Peyer's patch (tissue), 4 donors: ENCODE measurements at places on chromosomes 16 and 17. TPM values are rescaled to one million over a fixed set of nuclear protein-coding genes. Genes with fewer than 3 reads are reported as not detected.

- peak; percentile 67 for DNase-seq
Observed at GRCh38 chr16:22318690-22319358, 21.6 kb downstream of the POLR3E start.

- no peak for DNase-seq
Observed at GRCh38 chr17:5596421-5596820, 12.1 kb upstream of the NLRP1 start.

GRCh38 chr16:62967163-62967562 lies 930.9 kb upstream of the CDH8 start:
- no peak for DNase-seq

- DNase-seq: peak; percentile 97
Observed at GRCh38 chr17:7242717-7243452, 636 bp upstream of the GABARAP start.

Gene PRKCB
- 7.0 TPM for total RNA-seq

Gene TMIGD1
- total RNA-seq: 168 TPM

DNA sequence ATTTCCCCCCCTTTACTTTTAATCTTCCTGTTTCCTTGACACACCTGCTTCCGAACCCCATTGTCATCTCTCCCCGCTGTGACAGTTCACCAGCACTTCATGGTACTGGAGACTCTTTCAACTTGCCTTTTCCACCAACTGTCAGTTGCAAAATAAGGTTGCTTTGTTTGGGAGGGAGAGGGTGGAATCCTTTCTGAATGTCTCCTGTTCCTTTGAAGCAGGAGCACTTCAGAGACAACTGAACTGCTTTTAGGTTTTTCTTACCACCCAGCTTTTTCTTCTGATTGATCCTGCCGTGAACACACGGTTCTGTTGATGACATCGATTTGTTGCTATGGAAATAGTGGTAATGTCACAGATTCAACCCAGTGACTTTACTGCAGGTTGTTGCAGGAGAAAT lies 42.0 kb downstream of the RPA1 start:
- DNase-seq: no peak

Gene SLC5A2
- total RNA-seq: 0.94 TPM

GRCh38 chr16:5046914-5047313 lies 13.2 kb upstream of the NAGPA start:
- DNase-seq: no peak

Gene CD300LB
- total RNA-seq: not detected

Gene C16orf89
- not detected for total RNA-seq

DNA sequence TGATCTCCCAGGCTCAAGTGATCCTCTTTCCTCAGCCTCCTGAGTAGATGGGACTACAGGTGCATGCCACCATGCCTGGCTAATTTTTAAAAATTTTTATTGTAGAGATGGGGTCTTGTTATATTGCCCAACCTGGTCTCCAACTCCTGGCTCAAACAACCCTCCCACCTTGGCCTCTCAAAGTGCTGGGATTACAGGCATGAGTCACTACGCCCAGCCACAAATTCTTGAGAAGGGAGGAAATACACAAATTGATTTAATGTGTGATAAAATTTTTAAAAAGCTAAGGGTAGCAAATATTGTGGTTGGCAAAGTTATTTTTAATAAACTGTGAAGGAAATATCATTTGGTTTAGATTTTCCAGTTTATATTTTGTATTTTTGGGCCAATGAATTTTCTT lies 9.6 kb downstream of the ITGAD start:
- DNase-seq: no peak

Gene ANKFY1
- 45.4 TPM for total RNA-seq

- DNase-seq: no peak
Observed at GRCh38 chr16:50323335-50324011, 45.3 kb downstream of the BRD7 start.

Gene OR1A1
- total RNA-seq: not detected

Gene ANTKMT
- 52.8 TPM for total RNA-seq
